NCI-H524 (cell line): ENCODE measurements at places on chromosomes 16 and 17.

- no peak for DNase-seq
Measured at GRCh38 chr16:84391151-84392030, 23.1 kb downstream of the ATP2C2 start.

GRCh38 chr16:13896543-13897182 lies 23.3 kb upstream of the ERCC4 start:
- DNase-seq: no peak

GRCh38 chr17:33015716-33016346 lies 24.2 kb downstream of the SPACA3 start:
- DNase-seq: no peak

- no peak for DNase-seq
Measured at GRCh38 chr16:28555561-28555960, 1.8 kb downstream of the SGF29 start.

GRCh38 chr17:2138318-2138717 lies 83.4 kb downstream of the HIC1 start:
- DNase-seq: peak; percentile 17

GRCh38 chr17:49525831-49526741 lies 31.0 kb downstream of the NGFR start:
- no peak for DNase-seq

- DNase-seq: no peak
Measured at GRCh38 chr17:61362852-61363600, 36.6 kb upstream of the TBX2 start.

- peak; percentile 8 for DNase-seq
Measured at GRCh38 chr16:51989637-51990230, 557.2 kb downstream of the TOX3 start.

DNA sequence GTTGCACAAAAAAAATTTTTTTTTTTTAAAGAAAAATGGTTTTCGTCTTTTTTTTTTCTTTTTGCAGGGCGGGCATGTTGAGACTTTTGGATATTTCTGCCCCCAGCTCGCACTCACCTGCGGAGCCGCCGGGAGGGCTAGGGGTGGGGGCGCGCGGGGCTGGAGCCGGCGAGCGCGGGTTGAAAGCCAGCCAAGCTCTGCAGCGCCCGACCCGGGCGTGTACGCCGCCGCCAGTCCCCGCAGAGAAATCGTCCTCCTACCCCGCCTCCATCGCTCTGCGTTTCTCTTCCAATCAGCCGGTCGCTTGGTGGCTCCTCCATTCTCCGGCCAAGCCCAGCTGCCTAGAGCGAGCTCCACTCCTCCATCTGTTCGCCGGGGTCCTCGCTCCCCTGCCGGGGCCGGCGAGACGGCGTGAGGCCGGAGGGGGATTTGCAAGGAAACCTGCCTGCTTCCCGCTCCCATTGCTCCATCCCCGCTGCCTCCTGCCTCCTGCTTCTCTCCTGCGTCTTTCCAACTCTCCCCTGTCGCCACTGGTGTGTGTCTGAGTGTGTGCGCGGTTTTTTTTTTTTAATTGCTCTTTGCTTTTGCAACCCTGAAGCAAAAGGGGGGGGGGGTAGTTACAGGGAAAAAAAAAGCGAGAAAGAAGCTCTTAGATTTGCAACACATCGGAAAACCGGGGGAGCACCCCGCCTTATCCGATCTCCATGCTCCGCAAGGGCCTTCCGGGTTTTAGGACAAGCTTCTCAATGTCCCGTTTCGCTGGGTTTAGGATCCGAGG lies 1.8 kb upstream of the UBTF start:
- peak; percentile 84 for DNase-seq

- DNase-seq: no peak
Measured at GRCh38 chr17:4540687-4541327, 14.4 kb downstream of the MYBBP1A start.

DNA sequence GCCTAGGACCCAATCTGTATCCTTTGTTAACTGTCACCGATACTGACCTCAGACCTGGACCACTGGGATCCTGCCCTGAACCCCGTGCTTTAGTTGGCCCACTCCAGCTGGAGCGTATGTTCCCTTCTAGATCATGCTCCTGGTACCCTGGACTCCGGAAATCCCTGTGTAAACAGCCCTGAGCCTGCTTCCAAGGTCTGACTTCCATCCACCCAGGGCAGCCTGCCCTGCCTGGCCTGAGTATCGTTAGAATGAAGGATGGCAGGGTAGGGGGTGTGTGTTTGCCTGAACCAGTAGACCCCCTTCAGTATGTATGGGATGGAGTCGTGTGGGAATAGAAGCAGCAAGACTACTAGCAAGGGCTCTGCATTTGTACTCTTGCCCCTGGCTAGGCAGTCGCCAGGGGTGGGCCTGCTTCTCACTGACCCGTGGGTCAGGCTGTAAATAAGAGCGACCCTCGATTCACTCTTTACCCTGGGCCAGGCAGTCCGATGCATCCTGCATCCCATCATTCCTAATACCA lies 691 bp upstream of the TMEM98 start:
- no peak for DNase-seq

DNA sequence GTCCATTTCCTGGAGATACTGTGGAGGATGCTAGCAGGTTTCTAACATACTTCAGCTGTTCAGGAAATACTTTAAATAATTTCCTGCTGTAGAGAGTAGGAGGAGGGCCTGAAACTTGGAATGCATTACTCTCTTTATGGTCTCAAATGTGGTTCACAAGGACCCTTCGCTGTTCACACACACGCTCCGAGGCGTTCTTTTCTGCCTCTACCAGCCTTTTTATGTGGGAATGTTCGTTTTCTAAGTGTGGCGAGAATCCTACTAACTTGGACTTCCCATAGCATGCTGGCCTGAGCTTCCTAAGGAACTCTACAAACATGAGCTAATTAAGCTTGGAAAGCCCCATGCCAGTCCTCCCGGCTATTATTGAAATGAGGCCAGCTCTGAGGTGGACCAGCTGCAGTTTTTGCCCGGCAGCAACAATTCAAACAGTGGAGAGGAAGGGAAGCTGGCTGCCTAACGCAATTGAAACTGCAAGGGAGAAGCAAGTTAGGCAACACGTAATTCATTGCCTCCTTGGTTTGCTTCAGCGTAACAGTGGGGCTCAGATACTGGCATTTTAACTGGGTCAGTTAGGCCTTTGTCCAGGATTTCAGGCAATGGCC lies 18.9 kb downstream of the KPNA2 start:
- no peak for DNase-seq

DNA sequence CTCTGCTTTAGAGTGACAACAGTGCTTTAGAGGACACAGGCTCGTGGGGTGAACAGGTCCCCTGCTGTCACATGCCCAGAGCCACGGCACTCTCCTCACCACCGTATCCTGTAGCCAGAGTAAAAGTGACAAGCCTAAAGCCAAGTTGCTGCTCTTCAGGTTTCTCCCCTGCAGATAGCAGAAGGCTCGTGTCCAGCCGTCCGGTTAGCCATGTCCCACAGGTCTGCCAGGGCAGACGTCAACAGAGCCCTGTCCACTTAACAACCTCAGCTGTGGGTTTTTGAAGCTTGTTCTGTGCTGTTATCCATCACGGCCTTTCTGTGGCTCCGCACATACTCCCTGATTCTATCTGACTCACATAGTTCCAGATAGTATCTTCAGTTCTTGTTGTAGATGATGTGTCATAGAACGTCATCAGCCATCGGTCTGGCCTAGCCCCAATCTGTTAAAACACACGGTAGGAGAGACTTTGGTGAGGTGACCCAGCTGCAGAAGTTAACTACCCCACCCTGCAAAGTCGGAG lies 100.7 kb downstream of the SOCS1 start:
- DNase-seq: no peak

- DNase-seq: peak; percentile 35
Measured at GRCh38 chr16:12011565-12011964, 35.0 kb downstream of the SNX29 start.

- DNase-seq: no peak
Measured at GRCh38 chr17:77476931-77477805, 336.4 kb downstream of the SEC14L1 start.

DNA sequence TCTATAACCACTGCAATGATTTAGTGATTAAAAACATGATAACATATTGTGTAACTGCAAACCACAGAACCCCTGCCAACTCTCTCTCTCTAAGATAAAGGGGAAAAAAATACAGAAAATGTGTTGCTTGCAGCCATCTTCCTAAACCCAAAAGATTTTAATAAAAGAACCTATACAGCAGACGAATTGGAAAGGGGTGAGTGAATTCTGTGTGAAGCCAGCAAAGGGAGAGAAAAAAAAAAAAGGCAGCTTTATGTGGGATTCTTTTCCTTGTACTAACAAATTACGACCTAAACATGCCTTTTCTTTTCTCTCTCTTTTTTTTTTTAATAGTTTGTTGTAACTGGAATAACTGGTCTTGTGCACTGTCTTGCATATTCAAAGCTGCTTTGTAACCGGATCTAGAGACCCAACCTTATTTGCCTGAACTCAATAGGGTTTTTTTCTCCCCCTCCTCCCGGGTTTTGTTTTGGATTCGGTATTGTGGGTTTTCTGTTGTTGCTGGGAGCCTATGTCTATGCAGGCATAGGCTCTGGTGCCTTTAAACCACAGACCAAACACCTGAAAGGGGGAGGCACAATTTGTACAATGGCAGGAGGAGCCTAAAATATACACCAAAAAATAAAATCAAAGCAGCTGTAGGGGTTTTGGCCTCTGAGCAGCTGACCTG lies 7.0 kb upstream of the ZFHX3 start:
- peak; percentile 25 for DNase-seq

GRCh38 chr16:15404792-15405191 lies 9.2 kb downstream of the MPV17L start:
- no peak for DNase-seq

- no peak for DNase-seq
Measured at GRCh38 chr17:33113276-33113990, 121.8 kb downstream of the SPACA3 start.

- peak; percentile 93 for DNase-seq
Measured at GRCh38 chr16:85611444-85612190, 1.5 kb upstream of the GSE1 start.

DNA sequence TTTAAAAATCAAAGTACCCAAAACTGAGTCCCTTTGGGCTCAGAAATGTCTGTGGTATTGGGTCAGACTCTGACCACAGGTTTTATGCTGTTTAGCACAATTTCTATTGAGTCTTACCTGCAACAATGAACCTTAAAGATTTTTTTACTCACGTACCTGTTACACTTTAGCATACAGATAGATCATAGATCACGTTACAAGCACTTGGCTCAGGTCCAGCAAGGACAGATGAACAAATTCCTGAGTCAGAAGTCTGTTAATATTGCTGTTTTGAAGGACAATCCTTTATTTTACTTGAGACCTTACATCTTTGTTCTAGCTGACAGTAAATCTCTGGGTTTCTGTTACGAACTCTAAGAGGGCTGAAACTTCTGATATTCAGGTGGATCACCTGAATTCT lies 12.8 kb downstream of the SLC7A6OS start:
- DNase-seq: peak; percentile 39

DNA sequence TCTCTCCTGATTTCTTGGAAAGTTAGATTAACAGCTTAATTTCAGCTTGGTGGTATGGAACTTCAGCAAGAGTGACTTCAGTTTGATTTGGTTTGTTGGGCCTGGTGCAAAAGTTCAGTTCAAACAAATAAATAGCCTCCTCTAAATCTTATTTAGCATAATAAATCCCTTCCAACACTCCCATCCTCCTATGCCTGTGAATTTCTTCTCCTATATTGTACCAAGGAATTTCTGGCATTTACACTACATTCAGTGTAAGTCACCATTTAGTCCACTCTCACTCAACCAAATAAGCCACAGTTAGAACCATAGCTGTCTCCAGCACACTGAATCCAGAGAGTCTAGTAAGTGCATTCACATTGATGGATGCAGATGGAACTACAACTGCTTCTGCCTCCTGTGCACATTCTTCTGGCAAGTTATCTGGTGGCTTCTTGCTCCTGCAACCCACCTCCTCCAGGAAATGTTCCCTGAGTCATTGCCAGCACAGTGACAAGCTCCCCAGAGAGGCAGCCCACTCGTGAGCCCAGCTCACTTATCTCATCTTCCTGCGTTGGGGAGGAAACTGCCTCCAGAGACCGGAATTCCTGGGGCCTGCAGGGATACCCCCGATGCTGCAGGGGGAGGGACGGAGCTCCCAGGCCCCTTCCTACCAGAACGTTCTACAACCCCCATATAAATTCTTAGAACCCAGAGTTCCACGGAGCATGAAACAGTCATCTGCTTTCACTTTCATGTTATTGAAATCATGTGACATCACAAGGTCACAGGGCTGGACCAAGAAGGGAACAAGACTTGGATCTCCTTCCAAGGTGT lies 318.3 kb downstream of the PHKB start:
- no peak for DNase-seq

GRCh38 chr16:83956336-83957289 lies 3.6 kb downstream of the OSGIN1 start:
- DNase-seq: peak; percentile 89

DNA sequence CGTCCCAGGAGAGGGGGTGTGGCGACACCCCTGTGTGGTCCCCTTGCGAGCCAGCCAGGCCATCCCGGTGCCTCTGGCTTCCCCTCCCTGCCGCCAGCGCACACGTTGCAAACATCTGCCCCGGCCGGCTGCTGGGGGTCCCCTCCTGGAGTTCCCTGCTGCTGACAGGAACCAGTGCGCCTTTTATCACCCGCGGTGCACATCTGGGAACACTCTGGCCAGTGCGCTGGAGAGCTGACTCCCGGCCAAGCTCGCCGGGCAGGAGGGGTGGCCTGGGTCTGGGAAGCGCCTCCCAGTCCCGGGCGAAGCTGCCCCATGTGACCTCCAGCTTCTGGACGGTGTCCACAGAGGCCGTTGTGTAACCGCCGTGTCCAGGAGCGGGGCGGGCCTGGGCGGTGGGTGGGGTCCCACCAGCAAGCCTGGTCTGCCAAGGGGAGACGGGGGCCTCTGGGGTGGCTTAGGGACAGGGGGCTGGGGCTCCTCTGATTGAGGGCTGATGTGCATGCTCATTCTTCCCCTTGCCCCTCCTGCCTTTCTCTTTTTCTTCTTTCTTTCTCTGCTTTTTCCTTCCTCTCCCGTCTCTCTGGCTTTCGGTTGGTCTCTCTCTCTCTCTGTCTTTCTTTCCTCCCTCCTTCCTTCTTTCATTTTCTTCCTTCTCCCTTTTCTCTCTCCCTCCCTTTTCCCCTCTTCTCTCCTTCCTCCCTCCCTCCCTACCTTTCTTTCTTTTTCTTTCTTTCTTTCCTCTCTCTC lies 25.2 kb upstream of the CIBAR2 start:
- no peak for DNase-seq

GRCh38 chr17:51999654-52000053 lies 158.9 kb downstream of the CA10 start:
- no peak for DNase-seq

- no peak for DNase-seq
Measured at GRCh38 chr16:85475233-85475632, 137.9 kb upstream of the GSE1 start.

DNA sequence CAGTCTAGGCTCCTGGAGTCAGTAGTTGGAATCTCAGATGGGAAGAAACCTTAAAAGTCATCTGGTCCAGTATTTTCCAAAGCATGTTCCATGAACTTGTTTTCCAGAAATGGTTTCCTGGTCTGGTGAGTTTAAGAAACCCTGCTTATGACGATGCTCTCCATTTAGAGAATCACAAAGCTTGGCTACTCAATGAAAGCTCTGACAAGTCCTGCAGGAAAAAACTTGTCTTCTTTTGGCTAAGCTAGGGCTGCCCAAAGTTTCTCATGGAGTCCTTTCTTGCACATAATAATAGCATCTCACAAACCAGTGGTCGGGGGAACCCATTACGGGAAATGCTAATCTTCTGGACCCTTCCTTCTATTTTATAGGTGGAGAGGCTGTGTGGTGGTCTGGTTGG lies 5.5 kb upstream of the NKD1 start:
- DNase-seq: no peak
